ENCODE measurements at places on chromosomes 13 and 19.

DNA sequence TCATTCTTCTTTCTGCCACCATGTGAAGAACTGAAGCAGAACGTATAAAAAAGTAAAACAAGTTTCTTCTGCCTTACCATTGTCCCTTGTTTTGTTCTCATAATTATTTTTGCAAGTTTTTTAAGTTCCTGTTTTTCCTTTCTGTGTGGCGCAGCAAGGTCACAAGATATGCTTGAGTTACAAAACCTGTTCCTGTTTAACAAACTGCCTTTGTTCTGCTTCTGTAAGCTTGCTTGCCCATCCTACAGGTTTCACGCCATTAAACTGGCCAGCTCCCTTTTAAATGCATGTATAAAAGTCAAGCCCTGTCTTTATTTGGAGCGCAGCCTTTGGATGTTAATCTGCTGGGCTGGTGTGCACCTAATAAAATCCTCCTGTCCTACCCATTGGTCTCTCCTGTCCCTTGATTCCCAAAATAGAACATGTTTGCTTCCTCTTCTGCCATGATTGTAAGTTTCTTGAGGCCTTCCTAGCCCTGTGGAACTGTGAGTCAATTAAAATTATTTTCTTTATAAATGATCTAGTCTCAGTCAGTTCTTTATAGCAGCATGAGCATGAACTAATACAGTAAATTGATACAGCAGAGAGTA lies 1115.4 kb downstream of the SLITRK1 start:
- DNase-seq: no peak

GRCh38 chr13:83633746-83634145 lies 248.5 kb downstream of the SLITRK1 start:
- DNase-seq: no peak

GRCh38 chr13:91318886-91319285 lies 28.6 kb upstream of the MIR17HG start:
- no peak for DNase-seq

DNA sequence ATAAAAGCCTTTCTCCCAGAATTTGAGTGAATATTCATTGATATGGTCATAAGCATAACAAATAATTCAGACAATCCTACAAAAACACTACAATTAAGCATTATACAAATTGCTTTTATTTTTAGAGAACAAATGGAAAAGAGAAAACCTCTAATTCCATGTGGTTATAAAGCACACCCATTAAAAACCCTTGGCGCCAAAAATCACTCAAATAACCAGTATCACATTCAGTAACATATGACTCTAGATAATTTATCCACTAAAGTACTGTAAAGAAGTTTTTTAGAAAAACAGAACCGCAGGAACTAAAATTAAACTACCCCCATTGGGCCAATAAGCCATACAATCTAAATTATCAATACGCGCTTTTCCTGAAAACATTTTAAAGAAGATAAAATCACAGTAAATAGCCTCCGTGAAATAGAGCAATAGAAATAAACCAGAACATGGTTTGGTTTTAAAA lies 569 bp downstream of the LCP1 start:
- no peak for DNase-seq

GRCh38 chr19:43524922-43525835 lies 1.8 kb downstream of the ETHE1 start:
- peak; percentile 13 for DNase-seq

DNA sequence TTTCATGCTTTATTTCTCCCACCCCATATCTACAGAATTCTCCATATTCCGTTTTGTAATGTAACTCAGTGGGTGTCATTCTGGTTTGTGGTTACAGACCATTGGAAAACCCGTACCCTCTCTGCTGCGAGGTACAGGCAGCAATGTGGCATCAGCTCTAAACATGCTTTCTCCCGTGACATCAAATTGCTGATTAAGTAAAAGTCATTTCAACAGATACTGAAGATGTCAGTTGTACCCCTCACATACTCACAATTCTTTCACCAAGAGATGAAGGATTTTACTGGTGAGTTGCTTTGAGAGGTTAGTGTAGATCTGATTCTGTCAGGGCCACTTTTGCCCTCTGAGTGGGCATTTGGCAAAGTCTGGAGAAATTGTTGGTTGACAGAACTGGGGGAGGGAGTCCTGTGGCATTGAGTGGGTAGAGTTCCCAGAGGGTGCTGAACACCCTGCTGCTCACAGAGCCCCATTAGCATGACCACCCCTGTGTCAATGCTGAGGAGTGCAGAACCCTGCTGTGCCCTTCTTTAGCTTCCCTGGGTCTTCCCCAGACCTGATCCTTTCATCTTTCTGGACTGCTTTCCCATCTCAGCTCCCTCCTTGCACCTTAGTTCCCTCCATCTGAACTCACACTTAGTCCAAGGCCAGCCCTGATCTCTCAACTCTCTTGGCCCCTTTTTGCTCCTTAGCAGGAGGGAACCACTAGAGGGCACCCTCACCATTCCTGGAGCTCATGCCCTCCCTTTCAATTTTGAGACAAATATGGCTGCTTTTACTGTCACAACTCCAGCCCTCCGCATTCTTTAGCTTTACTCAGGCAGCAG lies 39.9 kb upstream of the CEACAM8 start:
- DNase-seq: no peak

DNA sequence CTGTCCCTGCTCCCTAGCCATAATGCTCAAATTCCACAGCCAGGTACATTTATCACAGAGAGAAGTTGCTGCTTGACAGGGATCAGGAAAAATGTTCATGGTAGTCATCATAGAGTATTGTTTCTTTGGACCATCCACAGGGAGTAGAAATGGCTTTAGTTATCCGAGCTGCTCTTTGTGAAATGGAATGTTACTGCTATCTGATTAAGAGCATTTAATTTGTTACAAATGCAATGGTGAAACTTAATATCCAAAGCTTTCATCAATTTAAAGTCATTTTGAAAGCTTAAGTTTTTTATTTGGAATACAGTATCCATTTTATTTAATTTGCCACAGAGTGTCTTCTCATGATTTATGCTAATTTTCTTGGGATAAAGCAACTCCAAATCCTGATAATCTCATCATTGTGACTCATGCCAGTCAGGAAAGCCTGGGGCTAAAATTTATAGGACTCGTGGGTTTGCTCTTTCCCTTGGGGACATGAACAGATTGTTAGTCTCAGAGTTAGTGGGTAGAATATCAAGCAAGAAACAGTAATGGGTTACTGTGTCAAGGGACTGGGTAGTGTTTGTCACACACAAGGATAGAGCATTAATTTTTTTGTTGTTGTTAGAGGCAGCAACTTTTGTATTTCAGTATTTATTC lies 59.8 kb downstream of the SCEL start:
- no peak for DNase-seq

DNA sequence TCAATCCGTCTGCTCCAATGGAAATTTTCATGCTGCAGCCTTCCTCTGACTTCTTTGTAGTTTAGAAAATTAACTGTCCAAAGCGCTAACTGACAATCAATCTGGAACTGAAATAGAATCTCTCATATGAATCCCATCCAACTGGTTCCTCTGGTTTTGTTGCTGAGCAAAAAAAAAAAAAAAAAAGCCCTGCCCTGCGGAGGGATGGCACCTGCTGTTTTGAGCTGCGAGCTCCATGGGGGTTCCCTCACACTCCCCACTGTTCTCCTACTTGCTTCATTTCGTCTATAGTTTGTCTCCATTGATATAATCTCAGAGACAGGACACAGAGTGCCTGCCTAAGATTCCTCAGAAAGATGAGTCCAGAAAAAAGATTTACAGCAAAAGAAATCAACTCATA lies 33.4 kb downstream of the FAAP24 start:
- DNase-seq: no peak

- no peak for DNase-seq
Measured at GRCh38 chr19:52901842-52902241, 4.4 kb upstream of the ZNF320 start.

DNA sequence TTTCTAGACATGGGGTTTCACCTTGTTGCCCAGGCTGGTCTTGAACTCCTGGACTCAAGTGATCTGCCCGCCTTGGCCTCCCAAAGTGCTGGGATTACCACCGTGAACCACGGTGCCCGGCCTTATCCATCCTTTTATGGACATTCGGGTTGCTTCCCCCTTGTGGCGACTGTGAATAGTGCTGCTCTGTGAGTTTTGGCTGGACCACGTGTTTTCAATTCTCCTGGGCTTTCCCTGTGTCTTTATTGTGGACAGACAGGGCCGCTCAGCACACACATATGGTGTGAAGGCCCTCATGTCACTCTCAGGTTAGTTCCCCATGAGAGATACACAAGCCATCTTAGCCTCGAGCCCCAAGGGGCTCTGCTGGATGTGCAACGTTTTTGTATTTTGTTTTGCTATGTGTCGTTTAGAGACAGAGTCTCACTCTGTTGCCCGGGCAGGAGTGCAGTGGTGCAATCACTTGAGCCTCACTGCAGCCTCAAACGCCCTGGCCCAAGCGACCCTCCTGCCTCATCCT lies 40.5 kb downstream of the MAU2 start:
- DNase-seq: peak; percentile 50

- DNase-seq: peak; percentile 75
Measured at GRCh38 chr19:53879140-53880081, 2.6 kb upstream of the PRKCG start.

DNA sequence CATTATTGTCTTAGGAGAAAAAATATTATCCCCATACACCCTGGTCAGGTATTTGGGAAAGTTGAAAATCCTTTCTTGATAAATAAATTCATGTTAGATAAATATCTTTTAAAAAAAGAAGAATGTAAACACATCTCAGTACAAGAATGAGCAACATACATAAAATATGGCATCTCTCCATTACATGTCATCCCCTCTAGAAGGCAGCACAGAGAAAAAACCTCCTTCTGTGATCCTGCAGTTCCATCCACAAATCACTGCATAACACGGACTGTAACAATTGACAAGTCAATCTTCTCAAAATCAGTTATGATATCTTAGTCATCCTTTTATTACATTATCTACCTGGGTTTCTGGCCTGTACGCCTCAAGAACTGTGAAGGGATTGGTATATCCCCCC lies 683.9 kb upstream of the KLHL1 start:
- DNase-seq: no peak

DNA sequence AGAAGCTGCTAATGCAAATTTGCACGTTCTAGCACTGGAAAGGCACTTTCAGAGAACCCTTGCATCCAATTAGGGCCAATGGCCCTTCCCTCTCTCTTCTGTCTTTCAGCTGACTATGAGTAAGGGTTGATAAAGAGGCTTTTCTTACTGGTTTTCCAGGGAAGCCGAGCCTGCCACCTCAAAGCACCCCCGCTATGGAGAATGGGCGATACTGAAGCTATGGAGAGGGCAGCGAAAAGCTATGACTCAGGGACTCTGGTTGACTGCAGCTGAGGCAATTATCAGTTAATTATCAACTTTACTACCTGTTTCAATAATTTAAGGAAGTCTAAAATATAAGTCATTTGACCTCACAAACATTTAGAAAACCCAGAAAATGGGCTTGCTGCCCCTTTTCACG lies 115.8 kb downstream of the TRPC4 start:
- DNase-seq: no peak

Data from T-cell (primary cell).